ENCODE measurements at places on chromosomes 3 and 15. TPM values are rescaled to one million over a fixed set of nuclear protein-coding genes. Genes with fewer than 3 reads are reported as not detected.

- DNase-seq = no peak
Observed at GRCh38 chr3:48431224-48432029, 1.5 kb upstream of the PLXNB1 start.

DNA sequence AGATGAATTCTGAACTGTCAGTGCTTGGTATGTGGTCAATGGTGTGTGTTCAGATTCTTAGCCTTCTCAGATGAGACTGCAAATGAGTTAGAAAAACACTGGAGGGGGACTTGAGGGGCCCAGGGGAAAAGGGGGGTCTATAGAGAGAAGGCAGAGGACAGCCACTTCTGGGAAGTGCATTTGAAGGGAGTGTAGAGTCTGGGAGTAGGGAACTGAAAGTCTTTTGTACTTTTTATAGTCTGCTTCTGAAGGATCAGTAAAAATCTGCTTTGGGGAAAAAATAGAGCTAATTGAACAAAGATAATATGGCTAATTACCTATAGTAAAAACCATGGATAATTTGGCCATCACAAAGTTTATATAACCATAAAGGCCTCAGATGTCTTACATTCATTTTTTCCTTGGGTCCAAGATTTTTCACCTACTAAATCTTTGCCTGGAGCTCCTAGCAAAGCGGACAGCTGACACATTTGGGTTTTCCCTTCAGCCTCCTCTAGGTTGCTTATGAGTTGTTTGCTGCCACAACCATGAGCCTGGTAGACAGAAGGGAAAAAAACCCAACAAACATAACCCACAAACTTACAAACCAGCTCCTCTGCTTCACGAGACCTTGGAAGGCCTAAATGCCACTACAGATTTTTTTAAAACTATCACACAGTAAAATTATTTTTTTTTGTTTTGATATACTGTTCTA is 48.8 kb downstream of the CD86 start:
- DNase-seq = no peak

GRCh38 chr3:25125201-25125600 is 302.9 kb upstream of the RARB start:
- no peak for DNase-seq

- no peak for DNase-seq
Observed at GRCh38 chr15:98903377-98904018, 104.1 kb downstream of the PGPEP1L start.

Gene SPATA12
- total RNA-seq = not detected

Gene PCLAF
- 2.1 TPM for total RNA-seq

Gene CYP1A2
- not detected for total RNA-seq
